ENCODE measurements at places on chromosomes 16 and 17.

DNA sequence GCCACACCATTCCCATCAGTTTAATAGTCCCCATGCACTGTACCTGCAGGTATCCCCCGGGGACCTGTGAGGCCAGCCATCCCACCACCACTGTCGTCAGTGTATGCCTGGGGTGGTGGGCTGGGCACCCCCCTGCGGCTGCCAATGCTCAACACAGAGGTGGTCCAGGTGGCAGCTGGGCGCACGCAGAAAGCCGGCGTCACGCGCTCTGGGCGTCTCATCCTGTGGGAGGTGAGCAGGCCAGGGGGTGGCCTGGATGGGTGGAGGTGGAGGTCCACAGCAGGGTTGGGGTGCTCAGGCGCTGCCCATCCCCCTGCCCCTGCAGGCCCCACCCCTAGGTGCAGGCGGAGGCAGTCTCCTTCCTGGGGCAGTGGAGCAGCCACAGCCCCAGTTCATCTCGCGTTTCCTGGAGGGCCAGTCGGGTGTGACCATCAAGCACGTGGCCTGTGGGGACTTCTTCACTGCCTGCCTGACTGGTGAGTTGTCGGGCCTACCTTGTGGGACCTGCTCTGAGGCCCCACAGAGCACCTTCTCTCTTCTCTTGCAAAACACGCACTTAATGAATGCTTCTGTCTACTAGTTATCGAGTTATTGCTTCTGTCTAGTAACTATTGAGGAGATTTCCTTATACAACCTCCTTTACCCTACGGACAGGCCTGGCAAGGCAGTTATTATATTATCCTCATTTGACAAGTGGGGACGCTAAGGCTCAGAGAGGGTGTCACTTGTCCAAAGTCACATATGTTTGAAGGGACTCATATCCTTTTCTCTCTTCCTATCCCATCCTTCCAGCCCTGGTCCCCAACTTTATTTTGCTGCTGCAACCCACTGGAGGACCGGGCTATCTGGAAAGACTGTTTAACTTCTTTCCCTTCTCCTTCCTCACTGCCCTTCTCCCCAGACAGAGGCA is 5.8 kb upstream of the TRAF4 start:
- DNase-seq = no peak

GRCh38 chr16:86414991-86415740 is 95.2 kb upstream of the FOXF1 start:
- DNase-seq = no peak

GRCh38 chr16:81891736-81892364 is 112.8 kb downstream of the PLCG2 start:
- DNase-seq = no peak

DNA sequence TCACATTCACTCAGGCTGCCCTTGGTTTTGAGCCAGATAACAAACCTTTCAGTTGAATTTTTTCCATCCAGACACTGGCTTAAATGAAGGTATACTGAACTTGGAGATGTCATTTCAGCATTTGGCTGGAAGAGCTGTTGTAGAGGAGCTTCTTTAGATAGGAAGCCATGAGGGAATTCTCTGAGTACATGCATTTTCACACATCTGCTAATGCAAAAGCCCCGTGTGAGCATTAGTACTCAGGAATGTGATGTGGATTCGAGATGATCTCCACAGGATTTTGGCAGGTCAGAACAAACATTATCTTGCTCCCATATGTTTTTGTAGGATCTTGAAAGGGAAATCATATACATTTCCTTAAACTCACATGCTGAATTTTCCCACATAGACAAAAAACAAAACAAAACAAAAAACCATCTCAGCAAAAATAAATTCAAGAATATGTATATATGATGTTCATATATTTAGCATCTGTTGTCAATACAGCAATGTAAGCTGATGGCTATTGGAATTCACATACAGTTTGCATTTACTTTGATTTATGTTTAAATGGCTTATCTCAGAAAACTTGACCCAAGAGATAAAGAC is 277.2 kb upstream of the TBX2 start:
- DNase-seq = no peak

- DNase-seq = no peak
Observed at GRCh38 chr16:28561557-28562187, 8.0 kb downstream of the SGF29 start.

DNA sequence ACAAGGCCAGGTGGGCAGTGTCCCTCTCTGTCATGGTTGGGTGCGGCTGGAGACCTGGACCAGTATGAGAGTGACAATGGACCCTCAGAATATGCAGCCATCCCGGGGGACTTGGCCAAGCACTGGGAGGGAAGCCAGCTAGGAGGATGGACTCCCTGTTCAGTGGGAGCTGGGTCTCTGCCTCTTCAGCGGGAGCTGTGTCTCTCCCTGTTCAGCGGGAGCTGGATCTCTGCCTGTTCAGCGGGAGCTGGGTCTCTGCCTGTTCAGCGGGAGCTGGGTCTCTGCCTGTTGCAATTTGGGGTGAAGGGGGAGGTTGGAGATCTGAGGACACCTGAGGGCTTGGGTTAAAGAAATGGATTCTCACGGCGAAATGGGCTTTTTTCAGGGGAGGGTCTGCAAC is 3.8 kb upstream of the PRSS33 start:
- no peak for DNase-seq

GRCh38 chr16:50591800-50592771 is 43.9 kb downstream of the NKD1 start:
- DNase-seq = no peak

DNA sequence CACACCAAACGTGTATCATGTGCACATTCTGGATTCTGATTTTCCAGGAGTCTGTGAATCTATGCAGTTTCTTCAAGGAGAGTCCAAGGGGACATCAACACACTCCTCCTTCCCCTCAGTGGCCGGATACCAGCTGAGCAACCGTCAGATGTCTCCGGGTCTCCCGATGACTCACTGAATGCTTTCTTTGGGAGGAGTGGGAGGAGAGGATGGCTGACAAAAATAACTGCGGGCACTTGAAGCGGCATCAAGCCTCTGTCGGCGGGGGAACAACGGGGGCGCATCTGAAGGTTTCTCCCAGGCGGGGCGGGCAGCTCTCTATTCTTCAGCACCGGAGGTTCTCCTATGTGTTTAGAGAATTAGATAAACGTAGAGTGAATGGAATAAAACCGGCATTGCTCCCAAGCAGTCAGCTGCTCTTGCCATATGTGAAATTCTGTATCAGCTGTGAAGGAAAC is 24.6 kb upstream of the LRRC75A start:
- peak; percentile 6 for DNase-seq

GRCh38 chr17:17740615-17741348 is 59.5 kb downstream of the RAI1 start:
- peak; percentile 80 for DNase-seq

DNA sequence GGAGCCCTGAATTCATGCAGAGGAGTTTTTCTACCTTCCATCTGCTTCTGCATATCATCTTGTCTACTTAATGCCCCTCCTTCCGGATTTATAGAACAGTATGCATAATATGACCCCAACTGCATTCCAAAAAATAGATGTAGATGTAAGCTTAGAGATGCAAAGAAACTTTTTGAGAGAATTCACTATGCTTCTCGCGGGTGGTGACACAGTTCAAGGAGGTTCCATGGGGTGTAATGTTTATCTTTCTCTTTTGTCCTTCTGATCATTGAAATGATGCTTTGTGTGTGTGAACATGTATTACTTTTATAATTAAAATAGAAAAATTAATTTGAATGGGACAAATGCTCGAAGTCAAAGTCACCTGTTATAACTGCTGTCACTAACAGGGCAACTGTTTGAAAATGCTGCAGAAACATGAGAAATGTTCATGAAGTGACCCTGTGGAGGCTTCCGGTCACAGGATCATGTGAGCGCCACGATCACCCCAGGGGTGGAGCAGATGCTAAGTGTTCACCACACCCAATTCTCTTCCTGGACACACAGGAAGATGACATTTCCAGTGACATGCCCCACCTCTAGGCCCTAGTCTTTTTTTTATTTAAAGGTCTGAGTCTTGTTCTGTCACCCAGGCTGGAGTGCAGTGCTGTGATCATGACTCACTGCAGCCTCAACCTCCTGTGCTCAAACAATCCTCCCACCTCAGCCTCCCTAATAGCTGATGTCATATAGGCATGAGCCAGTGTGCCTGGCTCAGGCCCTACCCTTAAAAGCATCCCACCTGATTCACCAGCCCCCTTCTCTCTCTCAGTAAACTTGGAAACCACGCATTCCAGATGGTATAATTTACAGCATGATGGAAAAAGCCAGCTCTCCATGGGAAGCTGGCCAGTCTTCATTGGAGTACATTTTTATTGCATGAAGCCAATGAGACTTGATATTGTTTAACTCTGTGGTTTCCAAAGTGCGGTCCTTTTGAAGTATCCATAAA is 21.0 kb upstream of the AGRP start:
- peak; percentile 66 for DNase-seq

DNA sequence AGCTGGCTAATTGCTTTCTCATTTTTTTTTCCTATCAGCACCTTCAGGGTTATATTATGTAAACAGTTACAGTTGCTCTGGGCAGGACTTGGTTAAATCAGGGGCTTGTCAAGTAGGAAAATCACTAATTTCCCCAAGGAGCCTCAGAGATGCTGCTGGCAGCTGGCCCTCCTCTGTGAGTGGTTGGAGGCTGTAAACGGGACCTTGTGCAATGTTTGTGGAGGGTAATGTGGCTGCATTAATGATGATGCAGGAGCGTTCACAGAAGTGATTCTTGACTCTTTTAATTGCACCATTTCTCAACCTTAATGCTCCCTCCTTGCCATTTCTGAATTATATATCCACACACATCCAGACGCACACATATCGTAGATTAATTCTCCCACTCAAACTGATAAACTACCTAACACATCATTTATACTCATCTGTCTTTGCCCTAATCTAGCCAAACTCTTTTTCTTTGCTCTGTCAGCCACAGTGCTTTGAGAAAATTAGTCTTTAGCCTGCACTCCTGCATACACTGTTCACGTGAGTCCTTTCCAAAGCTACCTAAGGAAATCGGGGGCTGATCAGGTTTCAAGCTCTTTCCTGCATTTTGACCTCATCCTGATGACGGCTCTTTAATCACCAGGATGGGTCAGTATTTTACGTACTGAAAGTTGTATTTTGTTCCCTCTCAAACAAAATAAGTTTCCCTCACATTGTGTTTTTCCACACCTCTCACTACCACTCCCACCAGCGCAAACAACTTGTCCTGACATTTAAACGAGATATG is 154.4 kb upstream of the PIRT start:
- no peak for DNase-seq

DNA sequence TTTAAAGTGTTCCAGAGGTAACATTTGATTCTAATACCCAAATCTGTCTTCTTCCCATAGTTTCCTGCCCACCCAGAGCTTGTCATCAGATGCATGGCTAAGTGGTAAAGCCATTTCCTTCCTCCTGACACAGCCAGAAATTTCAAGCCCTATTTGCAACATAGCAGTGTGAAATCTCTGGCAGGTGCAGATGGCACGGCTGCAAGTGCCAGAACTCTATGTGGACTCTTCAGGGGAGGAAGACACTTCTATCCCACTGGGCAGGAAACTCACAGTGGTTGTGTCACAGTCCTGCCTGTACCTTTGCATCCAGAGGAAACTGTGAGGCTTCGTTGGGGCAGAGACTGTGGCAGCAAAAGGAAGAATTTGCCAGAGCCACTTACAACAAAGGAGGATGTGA is 13.2 kb downstream of the DYNLRB2 start:
- DNase-seq = no peak

DNA sequence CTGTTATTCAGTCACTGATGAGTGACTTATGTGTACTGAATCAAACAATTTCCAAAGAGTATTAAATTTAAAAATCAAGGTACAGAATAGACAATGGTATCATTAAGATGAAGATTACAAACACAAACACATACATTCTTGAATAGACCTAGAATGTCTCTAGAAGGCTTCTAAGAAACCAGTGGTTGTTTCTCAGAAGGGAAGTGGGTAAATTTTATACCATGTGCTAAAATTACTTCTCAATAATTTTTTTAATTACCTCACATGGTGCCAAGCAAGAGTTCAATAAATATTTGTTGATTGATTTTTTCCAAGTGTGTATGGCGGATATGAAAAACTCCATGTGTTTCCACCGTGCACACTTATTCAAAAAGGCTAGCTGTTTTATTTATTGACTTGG is 6.4 kb downstream of the DYNLRB2 start:
- DNase-seq = no peak

DNA sequence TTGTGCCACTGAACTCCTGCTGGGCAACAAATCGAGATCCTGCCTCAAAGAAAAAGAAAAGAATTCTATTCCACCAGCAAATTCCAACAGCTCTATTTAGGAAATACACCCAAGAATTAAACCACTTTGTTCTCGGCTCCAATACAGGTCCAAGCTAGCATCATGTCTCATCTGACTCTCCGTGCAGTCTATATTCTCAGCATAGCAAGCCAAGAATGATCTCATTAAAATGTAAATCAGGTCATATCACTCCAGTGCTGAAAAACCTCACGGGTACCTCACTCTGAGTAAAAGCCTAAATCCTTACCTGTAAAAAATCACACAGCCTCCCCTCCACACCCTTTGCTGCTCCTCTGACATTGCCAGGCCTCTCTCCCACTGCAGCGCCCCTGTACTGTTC is 23.9 kb downstream of the UBE2G1 start:
- DNase-seq = no peak

GRCh38 chr16:54647216-54647615 is 283.4 kb upstream of the IRX5 start:
- no peak for DNase-seq

DNA sequence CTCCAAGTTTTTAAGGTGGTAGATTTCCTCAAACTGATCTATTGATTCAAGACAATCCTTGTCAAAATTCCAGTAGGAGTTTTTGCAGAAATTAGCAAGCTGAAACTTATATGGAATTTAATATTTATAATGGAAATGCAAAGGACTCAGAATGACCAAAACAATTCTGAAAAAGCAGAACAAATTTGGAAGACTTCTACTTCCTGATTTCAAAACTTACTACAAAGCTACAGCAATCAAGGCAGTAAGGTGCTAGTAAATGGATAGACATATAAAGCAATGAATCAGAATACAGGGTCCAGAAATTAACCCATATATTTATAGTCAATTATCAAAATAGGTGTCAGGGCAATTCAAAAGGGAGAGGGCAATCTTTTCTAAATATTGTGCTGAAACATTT is 11.8 kb upstream of the IL21R start:
- no peak for DNase-seq

DNA sequence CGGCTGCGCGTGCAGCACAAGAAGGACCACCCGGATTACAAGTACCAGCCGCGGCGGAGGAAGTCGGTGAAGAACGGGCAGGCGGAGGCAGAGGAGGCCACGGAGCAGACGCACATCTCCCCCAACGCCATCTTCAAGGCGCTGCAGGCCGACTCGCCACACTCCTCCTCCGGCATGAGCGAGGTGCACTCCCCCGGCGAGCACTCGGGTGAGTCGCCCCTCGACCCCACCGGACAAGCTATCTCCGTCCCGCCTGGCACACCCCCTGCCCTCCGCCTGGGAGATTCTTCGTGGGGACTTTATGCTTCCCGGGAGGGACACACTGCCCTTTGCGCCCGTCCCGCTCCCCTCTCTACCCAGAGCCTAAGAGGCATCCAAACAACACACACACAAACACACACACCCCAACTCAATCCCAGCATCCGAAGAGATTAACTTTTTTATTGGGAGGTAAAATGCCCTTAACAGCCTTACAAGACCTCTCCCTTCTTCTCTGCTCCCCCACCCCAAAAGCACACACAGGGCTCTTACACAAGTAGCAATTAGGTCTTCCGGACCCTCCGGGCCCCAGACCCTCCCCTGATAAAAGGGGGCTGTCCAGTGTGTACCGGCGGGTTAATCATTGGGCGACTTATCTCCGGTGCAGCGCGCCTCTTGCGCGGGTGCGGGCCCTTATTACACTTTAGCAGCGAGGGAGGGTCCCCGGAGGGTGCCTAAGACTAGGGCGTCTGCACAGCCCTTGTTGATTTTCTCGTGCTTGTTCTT is 2.1 kb downstream of the SOX9 start:
- DNase-seq = peak; percentile 40
